ENCODE measurements at places on chromosomes 1 and 21.

DNA sequence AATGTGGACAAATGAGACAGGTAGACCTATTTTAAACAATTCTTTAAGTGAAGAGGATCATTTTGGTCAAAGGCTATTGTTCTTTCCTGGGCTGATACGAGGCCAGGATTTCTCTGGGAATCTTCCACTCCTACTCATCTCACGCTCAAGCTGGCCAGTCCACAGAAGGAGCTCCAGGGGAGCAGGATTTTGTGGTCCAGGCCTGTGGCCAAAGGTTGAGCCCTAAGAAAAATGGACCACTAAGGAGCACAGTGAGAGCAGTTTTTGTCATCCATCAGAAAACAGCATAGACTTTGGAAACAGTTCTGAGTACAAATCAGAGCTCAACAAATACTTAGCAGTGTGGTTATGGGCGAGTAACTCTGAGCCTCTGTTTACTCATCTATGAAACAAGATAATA, 260.2 kb upstream of the RUNX1 start:
- no peak for DNase-seq

- no peak for DNase-seq
Observed at GRCh38 chr1:37097731-37098130, 63.4 kb upstream of the GRIK3 start.

GRCh38 chr1:214550013-214550856, 1.2 kb downstream of the PTPN14 start:
- peak; percentile 26 for DNase-seq

- no peak for DNase-seq
Observed at GRCh38 chr1:244952940-244953339, 88.6 kb upstream of the HNRNPU start.

DNA sequence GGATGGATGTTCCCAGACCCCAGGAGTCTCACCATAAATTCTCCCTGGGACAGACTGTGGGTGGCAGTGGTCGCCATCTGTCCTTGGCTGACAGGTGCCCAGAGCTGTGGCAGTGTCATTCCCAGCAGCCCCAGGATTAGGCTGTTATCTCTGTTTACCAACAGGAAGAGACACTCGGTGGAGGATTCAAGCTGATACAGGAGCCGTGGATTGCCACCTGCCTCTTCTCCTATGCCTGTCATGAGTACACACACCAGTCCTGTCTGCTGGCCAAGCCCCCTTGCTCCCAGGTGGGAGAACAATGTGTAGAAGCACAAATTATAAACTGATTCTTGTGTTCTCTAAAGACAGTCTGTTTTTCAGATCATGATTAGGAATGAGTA, 152.6 kb downstream of the ETS2 start:
- no peak for DNase-seq

DNA sequence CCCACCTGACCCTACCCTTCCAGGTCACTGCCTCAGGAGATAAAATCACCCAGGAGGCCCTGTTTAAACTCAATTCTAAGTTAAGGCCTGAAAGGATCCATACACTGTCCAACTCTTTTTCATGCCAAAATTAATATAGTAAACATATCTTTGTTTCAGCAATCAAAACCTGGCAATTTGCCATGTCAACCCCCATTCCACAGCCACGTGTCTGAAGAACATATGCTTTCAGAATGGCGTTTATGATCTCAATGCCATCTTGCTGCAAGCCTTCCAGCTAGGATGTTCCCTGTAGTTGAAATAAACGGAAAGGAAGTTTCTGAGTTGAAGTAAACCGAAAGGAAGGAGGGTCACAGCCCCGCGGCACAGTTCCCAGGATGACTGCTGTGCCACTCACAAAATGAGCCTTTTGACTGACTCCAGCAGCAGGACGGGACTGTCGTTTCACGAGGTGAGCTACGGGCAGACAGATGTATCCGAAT, 472.0 kb downstream of the SMYD3 start:
- DNase-seq: no peak

DNA sequence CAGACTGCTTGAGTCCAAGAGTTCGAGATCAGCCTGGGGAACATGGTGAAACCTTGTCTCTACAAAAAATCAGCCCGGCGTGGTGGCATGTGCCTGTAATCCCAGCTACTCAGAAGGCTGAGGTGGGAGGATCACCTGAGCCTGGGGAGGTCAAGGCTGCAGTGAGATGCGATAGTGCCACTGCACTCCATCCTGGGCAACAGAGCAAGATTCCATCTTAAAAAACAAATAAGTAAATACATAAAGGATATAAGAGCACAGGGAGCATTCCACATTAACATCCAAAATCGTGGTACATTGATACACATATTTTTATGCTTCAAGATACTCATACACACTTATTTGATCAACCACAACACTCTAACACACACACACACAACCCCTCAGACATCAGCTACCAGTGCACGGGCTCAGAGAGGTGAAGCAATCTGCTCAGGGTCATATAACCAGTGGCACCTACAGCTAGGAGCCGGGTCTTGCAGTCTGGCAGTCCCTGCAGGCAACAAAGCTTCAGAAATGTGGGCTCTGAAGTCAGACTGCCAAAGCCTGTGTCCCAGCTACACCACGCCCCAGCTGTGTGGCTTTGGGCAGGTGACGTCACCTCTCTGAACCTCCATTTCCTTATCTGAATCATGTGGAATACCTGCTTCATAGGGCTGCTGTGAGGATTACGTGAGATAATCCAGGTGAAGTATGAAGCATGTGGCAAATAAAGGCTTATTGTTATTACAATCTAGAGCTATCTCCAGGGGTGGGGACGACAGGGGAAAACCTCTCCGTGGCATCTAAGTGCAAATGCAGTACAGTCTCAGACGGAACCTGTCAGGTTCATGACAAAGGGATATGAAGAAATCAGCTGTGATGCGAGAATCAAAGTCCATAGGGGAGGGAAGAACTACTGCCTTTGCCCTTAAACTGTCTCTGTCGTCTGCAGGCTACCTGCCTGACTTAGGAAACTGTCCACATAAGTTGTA, 4.8 kb upstream of the CRYBG2 start:
- no peak for DNase-seq

GRCh38 chr1:206863266-206863665, 2.2 kb upstream of the IL20 start:
- no peak for DNase-seq

- no peak for DNase-seq
Observed at GRCh38 chr1:86498281-86498680, 29.6 kb downstream of the CLCA1 start.

- DNase-seq: peak; percentile 30
Observed at GRCh38 chr1:241639623-241640148, 483 bp downstream of the CHML start.

GRCh38 chr1:1916851-1917251, 1.8 kb downstream of the CALML6 start:
- no peak for DNase-seq

- no peak for DNase-seq
Observed at GRCh38 chr1:37954316-37954971, 7.6 kb upstream of the INPP5B start.

- DNase-seq: no peak
Observed at GRCh38 chr1:85708829-85709227, 595 bp upstream of the ZNHIT6 start.

All from NCI-H460 (cell line).